ENCODE measurements at places on chromosomes 3 and 15.

- peak; percentile 62 for DNase-seq
These were observed 211.9 kb upstream of the GOLGA6L4 start for GRCh38 chr15:84023636-84024035.

DNA sequence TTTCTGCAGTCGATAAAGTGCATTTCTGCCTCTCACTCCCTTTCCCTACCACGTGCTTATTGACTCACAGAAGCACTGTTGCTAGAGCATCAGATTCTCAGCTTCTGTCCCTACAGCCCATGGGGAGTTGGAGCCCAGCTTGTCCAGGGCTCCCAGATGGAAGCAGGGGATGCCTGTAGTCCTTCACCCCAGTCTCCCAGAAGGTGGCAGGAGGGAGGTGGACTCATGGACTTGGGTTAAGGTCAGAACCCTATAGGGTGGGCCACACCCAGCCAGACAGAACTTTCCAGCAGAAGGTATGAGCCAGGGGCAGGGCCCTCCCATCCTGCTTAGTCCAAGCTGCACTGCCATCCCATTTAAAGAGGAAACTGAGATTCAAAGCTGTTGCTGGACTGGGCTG, 33.1 kb upstream of the SEMA3F start:
- DNase-seq: no peak

GRCh38 chr3:188043891-188044290, 110.1 kb upstream of the LPP start:
- DNase-seq: peak; percentile 19

DNA sequence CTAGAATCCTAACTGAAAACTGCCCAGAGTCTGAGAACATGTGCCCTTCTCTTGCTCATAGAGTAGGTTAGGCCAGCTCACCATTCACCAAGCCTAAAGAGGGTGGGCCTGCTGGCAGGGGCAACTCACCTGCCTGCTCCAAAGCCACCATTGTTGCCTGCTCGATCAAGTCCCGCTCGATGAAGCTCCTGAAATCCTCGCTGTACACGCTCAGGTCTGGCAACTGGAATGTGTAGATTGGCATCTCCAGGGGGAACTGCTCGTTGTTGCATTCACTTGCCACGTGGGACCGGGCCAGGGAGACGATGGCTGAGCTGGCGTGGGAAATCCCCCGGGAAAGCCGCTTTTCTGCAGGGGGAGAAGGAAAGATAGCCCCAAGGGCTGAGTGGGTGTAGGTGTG, 232.2 kb downstream of the KLF13 start:
- no peak for DNase-seq

DNA sequence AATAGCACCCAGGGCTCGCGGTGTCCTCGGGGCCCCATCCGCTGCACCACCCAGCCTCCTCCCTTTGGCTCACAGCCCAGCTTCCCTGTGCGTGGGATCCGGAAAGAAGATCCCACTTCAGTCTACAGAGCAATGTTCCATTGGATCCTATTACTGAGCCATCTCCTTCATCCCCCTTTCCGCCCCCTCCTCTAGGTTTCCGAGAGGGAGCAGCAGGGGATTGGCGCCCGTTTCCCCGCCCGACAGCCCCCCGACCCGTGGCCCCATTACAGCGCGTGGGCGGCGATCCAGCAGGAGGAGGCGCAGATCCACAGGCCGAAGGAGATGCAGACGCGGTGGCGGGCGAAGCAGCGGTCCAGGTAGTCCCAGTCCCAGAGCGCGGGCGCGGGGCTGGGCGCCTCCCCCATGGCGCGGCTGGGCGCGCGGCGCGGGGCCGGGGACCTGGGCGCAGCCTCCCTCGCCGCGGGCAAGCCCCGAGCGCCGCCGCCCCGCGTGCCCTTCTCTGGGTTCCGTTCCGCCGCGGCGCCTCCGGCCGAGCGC, 340 bp downstream of the TMEM44 start:
- DNase-seq: no peak

DNA sequence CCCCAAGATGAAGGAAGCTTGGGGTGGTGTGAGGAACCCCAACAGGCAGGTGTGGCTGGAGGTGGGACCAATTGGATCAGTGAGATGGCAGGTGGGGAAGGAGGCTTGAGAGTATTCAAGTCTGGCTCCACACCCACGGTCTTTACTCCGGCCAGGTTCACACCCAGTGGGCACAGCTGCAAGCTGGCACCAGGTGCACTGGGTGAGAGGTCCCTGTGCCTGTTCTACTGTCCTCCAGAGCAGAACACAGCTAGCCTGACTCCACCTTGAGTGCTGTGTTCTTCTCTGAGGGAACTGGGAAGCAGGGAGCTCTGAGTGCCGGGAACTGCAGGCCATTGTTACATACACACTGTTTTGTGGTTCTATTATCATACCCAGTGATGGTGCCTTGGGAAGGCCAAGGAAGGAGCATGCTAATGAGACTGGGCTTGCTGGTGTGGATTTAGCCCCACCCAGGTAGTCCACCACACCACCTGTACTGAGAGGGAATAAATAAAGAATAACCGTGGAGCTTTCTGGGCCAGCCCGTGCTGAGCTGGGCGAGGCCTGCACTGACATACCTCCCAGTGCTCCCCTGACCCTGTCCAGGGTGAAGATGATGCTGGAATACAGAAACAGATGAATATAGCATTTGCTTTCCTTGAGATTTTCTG, 93.4 kb downstream of the ABHD5 start:
- DNase-seq: no peak

DNA sequence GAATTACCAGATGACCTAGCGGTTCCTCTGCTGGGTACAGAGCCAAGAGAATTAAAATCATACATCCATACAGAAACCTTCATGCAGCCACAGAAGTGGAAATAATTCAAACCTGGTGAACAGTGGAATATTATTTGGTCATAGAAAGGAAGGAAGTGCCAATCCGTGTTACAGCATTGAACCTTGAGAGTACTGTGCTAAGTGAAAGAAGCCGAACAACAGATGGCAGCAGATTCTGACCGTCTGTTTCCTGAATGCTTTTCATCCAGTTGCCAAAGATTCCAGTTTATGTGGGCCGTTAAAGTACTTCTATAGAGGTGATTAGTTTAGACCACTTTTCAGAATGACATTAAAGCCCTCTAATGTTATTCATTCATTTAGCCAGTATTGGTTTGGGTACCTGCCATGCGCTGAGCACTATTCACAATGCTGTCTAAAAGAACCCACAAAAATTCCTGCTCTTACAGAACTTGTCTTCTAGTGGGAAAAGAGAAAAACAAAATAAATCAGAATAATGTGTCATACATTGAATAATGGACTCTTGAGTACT, 45.8 kb upstream of the SENP5 start:
- no peak for DNase-seq

DNA sequence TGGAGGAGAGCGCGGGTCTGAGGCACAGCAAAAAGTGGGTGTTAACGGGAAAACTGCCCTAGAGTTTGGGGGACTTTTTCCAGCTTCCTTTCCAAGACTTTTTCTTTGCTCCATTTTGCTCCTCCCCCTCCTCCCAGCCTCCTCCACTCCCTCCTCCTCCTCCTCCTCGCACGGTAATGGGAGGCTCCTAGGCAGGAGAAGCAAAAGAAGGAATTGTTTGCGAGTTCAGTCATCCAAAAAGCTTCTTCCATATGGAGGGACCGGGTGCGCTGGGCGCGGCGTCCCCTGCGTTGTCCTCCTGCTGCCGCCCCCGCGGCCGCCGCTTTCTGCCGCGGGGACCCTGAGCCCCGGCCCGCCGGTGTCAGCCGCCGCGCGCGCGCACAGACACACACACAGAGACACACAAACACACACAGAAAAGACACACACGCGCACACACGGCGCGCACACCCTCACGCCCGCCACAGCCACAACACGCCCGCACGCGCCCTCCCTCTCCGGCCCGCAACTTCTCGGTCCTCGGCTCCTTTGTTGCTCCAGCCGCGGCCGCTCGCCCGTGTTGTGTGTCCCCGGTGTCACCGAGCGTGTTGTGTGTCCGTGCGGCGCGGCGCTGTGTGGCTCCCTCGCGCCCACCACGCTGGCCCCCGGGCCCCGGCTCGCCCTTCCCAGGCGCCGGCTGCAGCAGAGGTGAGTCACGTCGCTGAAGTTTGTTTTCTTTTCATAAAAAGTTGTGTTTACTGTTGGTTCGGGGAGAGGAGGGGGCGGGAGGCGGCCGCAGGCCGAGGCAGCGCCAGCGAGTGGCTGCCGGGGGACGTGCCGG, at the start of gene BOC:
Gene BOC (plus strand): TSS at position 228 of the 820 bp plus-strand sequence. CDS start 38,246 bp downstream, outside the sequence.
- DNase-seq: no peak

- DNase-seq: peak; percentile 7
These were observed 350.8 kb downstream of the PTPRG start for GRCh38 chr3:61912158-61912557.

DNA sequence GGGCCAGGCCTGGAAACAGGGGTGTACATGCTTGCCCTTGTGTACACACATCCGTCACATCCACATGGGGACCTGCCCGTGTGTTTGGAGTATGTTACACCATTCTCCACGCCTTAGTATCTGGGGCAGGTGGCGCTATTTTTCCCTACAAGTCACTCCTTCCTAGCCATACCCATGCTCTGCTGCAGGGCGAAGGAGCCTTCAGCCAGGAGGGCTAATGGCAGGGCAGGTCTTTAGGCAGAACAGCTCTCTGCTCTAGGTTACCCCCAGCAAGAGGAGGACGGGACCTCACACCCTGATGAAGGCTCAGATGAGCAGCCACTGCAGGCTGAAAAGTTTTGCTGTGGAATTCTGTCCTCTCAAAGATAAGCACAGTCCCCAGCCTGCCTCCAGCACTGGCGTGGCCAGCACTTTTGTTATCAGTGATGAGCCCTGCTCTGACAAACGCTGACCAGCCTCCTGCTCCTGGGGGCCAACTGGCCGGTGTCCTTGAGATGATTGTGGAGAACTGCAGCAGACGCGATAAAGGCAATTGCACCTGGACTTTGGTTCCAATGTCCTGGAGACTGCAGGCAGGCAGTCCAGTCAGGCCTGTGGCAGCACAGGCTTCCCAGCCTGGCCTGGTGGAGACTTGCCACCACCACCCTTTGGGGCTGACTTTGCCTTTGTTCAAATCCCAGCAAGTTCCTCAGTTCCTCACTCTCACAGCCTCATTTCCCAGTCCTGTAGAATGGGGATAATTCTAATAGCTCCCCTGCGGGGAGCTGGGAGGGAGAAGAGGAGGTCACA, 19.8 kb upstream of the PIGZ start:
- no peak for DNase-seq

GRCh38 chr3:171566803-171567422, 106.7 kb upstream of the TNIK start:
- DNase-seq: peak; percentile 69

- no peak for DNase-seq
These were observed 272.8 kb upstream of the RORA start for GRCh38 chr15:61501815-61502389.

- DNase-seq: no peak
These were observed 84.6 kb downstream of the CD47 start for GRCh38 chr3:108006077-108006771.

DNA sequence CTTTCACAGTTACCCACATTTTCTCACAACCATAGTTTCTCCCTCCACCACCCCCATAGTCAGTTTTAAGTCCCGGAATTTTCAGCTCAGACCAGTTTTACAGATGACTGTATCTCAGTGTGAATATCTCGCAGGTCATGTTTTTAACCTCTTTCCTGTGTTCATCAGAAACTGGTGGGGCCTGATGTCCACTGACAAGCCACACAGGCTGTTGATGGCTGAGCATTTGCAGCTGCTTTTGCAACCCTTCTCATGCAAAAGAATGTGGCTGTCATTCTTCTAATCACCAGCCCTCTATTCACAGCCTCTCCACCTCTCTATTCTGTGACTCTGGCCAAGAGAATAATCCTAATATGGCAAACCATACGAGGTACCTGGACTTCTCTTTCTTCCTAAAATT, 8.5 kb downstream of the GYG1 start:
- DNase-seq: peak; percentile 72

- DNase-seq: no peak
These were observed 88.9 kb upstream of the OSBPL11 start for GRCh38 chr3:125684199-125684598.

GRCh38 chr3:13487403-13487802, 7.3 kb downstream of the HDAC11 start:
- DNase-seq: no peak

DNA sequence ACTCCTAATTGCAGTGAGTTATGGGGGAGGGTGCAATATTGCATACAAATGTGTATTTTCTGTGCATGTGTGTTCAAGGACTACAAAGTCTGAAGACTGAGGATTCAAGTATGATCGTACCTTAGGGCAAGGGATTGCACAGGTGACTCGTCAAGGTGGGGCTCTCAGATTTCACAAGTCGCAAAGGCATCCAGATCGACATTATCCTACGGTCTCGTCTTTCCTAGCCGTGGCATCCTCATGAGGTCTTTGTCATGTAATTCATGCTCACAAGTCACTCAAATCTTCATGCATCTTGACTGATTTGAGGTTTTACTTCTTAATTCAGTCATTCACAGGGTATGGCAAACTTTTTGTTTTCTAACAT, 191.4 kb upstream of the HES1 start:
- DNase-seq: no peak

DNA sequence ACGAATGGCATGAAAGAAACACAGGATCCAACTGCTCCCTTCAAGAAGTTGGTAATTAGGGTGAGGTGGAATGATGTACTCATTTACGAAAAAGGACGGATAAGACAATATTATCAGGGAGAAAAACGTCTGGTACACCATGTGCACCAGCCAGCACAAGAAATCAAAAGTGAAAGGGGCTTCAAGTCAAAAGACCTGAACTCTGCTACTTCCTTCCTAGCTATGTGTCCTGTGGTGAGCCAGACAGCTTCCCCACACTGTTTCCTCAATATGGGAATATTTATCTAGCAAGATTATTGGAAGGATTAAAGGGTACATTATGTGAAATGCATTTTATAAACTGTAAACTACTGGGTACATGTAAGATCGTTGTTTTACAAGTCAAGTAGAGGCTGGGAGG, 33.9 kb downstream of the RAB27A start:
- peak; percentile 41 for DNase-seq

DNA sequence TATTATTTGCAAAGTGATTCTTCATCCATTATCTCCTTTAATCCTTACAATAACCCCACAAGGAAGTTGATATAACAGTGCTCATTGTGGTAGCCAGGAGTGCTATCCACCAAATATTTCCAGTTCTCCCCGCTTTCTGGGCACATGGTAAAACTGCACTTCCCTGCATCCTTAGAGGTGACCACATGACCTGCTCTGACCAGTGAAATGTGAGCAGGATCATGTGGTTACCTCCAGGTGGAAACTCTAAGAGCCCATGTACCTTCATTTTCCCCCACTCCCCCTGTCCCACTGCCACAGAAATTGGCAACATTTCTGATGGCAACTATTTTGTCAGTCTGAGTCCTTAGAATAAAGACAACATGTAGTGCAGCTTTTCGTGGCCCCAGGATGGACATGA, 89.7 kb downstream of the MRPL46 start:
- no peak for DNase-seq

- DNase-seq: no peak
These were observed 26.2 kb upstream of the TFG start for GRCh38 chr3:100682854-100683760.

GRCh38 chr3:179801263-179801662, 148.4 kb downstream of the USP13 start:
- DNase-seq: no peak

GRCh38 chr3:59766200-59766872, 716.5 kb upstream of the CFAP20DC start:
- no peak for DNase-seq

- no peak for DNase-seq
These were observed 132.3 kb downstream of the LRRK1 start for GRCh38 chr15:101051291-101052030.
